ENCODE measurements at places on chromosomes 3 and 15. TPM values are rescaled to one million over a fixed set of nuclear protein-coding genes. Genes with fewer than 3 reads are reported as not detected.

- no peak for DNase-seq
Observed at GRCh38 chr3:31166249-31166885, 271.9 kb upstream of the GADL1 start.

DNA sequence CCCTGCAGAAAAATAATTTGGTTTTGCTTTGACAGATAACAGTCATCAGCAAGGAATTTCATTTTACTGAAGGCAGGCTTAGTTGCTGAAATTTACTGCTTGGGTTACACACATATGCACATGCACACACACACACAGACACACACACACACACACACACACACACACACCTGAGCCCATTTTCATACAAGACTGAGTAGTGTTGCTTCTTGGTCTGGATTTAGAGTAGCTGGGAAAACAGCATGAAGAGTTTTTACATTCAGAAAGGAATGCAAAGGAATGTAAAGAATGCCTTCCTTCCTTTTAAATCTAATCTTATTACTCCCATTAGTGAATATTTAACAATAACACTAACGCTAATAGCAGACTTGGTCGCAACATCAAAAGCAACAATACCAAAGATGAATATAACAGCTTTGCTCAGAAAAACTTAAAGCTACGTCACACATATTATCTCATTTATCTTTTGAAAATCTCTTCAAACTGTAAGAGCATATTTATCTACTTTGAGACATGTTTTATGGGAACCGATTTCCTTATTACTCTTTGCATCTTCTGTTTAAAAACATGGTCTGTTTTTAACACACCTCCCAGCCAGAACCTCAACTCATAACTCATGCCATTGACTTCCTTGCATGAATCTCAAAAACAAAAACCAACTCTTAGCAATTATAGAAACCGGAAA lies 32.5 kb downstream of the RFTN1 start:
- peak; percentile 83 for DNase-seq

DNA sequence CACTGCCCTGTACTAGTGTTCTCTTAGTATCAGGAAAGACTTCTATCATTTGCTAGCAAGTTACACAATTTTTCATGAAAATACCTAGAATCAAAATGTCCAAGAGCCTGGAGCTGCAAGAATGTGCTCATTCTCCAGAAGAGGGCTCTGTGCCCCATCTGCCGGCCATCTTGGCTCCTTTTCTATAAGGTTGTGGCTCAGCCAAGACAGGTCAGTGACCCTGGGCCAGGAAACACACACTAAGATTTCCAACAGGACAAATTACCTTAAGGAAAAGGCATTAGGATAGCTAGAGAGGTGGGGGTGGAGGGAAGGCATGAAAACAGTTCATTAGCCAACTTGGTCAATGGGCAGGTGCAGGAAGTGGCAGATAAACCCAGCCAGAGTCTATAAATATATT lies 20.7 kb downstream of the TIMP4 start:
- peak; percentile 60 for DNase-seq

GRCh38 chr3:30644615-30645014 lies 38.2 kb downstream of the TGFBR2 start:
- DNase-seq = peak; percentile 78

- DNase-seq = peak; percentile 18
Observed at GRCh38 chr3:197736010-197736490, 654 bp downstream of the RUBCN start.

- DNase-seq = no peak
Observed at GRCh38 chr15:35852818-35853624, 307.1 kb upstream of the DPH6 start.

Gene ZPLD1
- total RNA-seq = not detected

GRCh38 chr3:19149368-19149767 lies 1.1 kb downstream of the KCNH8 start:
- peak; percentile 74 for DNase-seq

DNA sequence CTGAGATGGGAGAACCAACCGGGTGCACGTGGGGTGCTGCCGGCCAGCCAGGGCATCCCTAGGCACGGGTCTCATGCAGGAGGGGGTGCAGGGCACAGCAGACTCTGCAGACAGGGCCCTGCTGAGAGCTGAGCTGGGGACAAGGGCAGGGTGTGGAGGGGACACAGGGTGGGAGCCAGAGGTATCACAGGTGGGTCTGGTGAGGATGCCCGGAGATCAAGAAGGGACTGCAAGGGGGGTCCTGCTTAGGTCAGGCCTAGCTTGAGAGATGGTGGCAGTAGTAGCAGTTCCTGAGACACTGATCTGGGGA lies 39.5 kb upstream of the PRR23E start:
- DNase-seq = no peak

Gene AGTR1
- not detected for total RNA-seq

Gene SYNPR
- under 0.01 TPM for total RNA-seq

Gene SLC12A1
- total RNA-seq = not detected

Gene CCR1
- total RNA-seq = 1.3 TPM

DNA sequence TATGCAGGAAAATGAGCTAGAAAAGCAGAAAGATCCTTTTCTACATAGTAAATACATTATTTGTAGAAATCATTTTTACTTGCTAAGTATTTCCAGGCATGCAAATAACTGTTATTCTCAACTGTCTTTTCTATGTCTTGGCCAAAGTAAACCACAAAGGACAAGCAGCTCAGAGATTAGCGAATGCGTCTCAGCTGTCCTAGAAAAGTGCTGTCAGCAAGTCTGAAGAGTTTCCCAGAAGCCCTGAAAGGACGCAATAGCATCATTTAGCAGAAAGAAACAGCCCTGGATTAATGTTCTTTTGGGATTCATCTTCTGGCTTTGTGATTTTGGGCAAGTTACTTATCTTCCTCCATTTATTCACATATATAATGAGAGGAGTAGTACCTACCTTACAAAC lies 100.3 kb downstream of the ZIC1 start:
- DNase-seq = no peak

DNA sequence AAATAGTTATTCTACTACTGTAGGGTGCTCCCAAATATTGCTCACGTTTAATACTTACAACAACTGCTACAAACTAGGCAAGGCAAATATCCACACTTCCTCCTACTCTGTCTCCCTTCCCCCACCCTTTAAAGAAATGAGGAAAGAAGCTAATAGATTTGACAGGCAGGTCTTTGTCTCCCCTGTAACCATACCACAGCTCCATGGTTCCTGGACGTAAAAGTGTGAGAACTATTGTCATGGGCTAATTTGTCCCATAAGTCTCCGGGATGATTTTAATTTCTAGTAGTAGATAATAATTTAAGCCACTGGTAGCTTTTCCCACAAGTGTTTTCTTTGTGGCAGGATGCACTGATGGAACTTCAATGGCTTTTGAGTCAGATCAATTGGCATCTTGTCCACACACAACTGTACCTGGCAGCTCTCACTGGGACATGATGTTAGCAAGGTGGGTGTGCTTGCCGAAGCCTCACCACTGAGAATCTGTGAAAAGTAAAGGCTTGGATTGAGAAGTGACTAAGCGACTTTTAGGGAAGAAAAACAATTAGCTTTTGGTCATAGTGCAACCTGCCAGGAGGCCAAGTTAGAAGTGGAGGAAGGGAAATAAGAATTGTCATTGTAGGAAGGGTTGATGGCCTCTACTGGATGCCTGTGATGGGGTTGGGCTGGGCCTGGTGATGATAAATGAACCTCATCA lies 1.4 kb upstream of the CPOX start:
- DNase-seq = no peak
